H1 (cell line): ENCODE measurements at places on chromosomes 1 and 21. TPM values are rescaled to one million over a fixed set of nuclear protein-coding genes. Genes with fewer than 3 reads are reported as not detected.

Gene RNF207
- total RNA-seq = 3.9 and 4.2 TPM in 2 replicates

DNA sequence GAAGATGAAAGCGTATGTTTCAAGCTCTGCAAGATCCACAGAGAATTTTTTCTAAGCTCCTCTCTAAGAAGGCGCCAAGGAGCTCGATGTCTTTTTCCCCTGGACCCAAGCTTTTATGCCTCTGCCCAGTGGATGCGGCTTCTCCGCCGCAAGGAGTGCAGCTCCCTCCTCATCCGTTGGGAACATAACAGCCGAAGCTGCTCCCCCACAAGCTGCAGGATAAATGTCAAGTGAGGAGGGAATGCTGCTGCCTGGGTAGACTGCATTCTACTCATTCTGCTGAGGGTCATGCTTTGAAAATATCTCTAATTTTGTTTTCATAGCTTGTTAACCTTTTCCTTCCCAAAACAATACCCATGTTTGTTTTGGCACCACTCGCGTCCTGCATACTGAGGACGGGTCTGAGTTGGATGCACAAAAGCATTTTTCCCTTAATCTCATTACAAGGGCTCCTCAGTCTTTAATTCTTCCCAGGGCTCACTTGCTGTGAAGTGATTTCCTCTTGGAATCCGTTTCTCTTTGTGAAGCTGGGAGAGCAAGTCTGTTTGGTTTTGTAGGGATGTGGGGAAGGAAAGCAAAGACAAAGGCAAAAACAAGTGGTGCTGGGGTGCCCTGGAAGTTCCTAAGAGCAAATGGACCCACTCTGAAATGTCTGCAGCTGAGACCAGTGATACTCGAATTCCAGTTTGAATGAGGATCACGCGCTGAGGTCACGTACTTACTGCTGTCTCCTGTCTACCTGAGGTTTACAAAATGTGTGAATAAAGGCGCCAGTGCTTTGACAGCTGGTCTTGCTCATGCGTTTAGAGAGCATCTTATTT is 134.0 kb upstream of the IRF2BP2 start:
- DNase-seq = no peak
- H3K27ac ChIP-seq = no peak overlapping the region
- H3K4me1 ChIP-seq = peaks cover 16% of the 10 kb centered on the region
- no peaks in the 10 kb centered on the region for H3K36me3 ChIP-seq
- no peaks in the 10 kb centered on the region for H3K27me3 ChIP-seq

Gene PLPPR5
- total RNA-seq = 4.8 and 5.6 TPM in 2 replicates

- DNase-seq = no peak
- no peaks in the 10 kb centered on the region for H3K4me1 ChIP-seq
- H3K27ac ChIP-seq = no peak overlapping the region
- no peaks in the 10 kb centered on the region for H3K36me3 ChIP-seq
Observed at GRCh38 chr1:210445931-210446330, 117.2 kb downstream of the HHAT start.
